ENCODE measurements at places on chromosomes 6 and 20.

GRCh38 chr6:135909737-135910387, 58.4 kb downstream of the PDE7B start:
- DNase-seq = no peak

DNA sequence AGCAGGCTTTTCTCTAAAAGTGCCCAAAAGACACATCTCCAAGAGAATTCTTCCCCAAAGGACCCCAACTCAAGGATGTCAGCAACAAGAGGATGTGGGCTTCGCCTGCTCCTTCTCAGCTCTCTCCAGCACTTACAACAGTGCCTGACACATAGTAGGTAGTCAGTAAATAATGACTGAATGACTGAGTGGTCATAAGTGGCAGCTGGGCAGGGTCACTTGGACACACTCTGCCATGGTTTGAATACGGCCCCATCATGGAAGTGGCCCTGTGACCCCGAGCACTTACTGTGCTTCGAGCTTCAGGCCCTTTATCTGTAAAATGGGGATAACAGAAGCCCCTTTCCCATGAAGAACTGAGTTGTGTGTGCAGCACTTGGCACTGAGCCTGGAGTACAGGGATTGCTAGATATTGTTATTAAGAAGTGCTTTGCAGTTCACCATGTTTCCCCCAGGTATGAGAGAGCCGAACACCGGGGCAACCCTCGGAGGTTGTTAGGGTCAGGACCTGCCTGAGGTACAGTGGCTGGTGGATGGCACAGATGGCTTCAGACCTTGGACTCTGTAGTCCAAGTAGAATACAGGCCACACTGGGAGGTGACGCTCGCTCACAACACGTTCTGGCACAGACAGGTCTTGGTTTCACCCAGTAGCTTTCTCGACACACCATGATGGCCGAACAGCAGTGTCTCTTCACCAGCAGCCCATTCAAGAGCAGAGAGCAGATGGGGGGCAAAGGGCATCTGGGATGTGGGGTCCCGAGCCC, 56.0 kb downstream of the NOL4L start:
- DNase-seq = no peak

- DNase-seq = no peak
Observed at GRCh38 chr6:14925025-14925698, 320.7 kb upstream of the JARID2 start.

- no peak for DNase-seq
Observed at GRCh38 chr6:157944983-157945931, 36.4 kb upstream of the SYNJ2 start.

DNA sequence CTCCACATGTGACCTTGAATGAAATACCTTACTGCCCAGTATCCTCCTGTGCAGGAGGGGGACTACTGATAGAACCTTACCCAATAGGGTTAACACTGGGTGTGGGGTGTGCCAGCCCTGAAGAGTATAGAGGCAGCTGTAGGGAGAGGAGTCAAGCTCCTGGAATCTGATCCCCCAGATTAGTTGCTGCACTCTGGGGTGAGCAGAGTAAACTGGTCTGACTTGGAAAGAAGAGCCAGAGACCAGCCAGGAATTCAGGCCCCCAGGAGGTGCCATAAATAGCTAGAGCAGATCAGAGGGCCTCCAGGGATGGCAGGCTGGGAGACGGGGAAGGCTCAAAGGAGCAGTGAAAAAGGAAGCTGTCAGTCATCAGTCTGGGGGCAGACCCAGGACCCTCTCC, 3.5 kb upstream of the APOBEC2 start:
- DNase-seq = no peak

GRCh38 chr6:5190507-5190906, 70.2 kb downstream of the LYRM4 start:
- DNase-seq = no peak

DNA sequence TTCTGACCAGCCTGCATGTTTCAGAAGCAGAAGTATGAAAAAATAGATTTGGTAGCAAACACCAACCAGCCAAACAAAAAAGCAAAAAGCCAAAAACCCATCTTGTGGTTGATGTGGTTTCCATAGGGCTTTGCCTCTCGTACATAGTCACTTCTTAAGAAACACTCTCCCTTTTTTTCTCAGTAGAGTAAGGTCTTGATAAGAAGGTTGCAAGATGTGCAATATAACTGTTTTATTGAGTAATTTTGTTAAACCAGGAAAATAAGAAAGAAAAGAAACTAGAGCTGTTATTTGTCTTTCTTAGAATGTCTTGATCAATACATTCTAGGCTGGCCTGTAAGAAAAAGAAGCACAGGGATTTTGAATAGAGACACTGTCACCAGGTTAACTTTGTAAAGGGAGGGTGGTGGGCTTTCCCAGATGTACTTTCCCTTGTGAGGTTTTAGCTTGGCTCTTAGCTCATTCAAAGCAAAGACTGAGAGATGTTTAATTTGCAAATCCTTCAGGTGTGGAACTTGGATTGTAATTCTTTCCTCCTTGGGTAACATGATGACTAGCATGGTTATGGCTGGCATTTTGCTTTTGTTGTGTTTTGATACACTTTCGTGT, 49.7 kb downstream of the AKAP12 start:
- no peak for DNase-seq

DNA sequence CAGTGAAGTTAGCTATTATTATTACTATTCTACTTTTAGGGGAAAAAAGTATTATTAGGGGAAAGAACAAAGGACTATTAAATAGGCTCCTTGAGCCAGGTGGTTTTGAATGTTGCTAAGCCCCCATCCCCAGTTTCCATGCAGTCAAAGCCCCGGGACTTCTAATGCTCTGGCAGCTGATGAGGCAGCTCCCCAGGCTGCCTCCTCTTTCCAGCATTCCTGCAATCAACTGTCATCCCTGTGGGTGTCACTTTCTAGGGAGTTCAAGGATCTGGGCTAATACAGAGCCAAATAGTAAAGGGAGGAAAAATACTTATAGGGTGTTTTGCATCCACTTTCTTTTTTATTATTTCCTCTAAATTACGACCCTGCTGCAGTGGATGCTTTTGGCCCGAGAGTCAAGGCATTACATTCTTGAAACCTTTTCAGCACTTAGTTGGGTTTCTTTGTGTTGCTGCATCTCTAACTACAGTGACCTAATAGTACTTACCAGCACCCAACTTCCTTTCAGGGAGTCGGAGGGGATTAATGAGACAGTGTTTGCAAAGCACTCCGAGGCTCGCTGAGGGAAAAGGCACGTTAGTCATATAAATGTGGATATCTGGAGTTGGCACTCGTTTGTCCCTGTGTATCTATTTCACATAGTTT, 303.9 kb upstream of the MAP3K7 start:
- DNase-seq = no peak

DNA sequence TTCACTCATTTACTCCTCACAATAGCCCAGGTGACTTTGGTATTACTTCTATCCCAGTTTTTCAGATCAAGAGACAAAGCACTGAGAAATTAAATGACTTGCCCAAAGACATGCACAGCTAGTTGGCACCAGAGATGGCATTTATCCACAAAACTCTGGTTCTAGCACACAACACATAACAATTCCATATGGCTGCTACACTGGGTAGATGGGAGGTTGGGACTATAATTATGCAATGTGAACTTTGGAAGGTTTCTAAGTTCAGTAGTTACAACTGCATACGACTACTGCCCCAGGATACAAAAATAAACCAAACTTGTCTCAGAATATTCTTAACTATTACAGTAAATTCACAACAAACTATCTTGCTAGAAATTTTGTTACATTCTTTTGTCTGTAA, 54.2 kb upstream of the MLIP start:
- DNase-seq = no peak

DNA sequence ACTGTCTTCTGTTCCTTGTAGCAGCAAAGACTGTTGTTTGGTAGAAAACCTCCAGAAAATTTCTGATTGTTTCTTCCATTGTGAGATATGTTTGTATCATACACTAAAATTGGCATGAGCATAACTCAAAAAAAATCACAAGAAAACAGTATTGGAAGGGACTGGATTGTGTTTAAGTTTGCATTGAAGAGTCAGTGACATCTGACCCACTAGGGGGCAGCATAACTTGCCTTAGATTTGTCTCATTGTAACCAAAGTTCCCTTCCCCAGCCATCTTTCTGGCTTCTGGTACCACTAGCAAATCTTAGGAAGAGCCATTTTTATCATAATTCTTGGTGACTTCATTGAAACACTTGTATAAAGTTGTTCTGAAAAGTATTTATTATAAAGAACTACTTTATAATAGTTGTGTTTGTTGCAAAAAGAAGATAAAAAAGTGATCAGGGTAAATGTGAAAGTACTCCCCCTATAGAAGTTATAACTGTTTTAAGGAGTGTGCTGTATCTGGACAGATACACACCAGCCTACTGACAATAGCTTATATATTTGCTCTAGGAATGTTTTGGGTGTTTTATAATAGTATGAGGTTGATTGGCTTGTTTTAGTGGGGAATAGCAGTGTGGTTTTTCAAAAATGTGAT, 7.7 kb downstream of the CSTF1 start:
- DNase-seq = no peak

GRCh38 chr6:152093711-152094110, 286.2 kb downstream of the ESR1 start:
- no peak for DNase-seq

- DNase-seq = no peak
Observed at GRCh38 chr6:100186552-100186951, 192.5 kb upstream of the MCHR2 start.

- DNase-seq = no peak
Observed at GRCh38 chr20:21017528-21018085, 88.6 kb downstream of the LINC00237 start.

- no peak for DNase-seq
Observed at GRCh38 chr6:46296586-46296985, 125.8 kb upstream of the ENPP5 start.

GRCh38 chr20:37941332-37941731, 38.4 kb downstream of the VSTM2L start:
- DNase-seq = no peak

- DNase-seq = no peak
Observed at GRCh38 chr6:108383981-108384380, 89.1 kb downstream of the AFG1L start.

- DNase-seq = no peak
Observed at GRCh38 chr6:13528232-13528631, 40.8 kb upstream of the GFOD1 start.

- peak; percentile 64 for DNase-seq
Observed at GRCh38 chr20:38260378-38261053, at the start of gene KIAA1755. Gene KIAA1755 (minus strand): TSS chr20:38260735. CDS start chr20:38260500, 235 bp downstream.

DNA sequence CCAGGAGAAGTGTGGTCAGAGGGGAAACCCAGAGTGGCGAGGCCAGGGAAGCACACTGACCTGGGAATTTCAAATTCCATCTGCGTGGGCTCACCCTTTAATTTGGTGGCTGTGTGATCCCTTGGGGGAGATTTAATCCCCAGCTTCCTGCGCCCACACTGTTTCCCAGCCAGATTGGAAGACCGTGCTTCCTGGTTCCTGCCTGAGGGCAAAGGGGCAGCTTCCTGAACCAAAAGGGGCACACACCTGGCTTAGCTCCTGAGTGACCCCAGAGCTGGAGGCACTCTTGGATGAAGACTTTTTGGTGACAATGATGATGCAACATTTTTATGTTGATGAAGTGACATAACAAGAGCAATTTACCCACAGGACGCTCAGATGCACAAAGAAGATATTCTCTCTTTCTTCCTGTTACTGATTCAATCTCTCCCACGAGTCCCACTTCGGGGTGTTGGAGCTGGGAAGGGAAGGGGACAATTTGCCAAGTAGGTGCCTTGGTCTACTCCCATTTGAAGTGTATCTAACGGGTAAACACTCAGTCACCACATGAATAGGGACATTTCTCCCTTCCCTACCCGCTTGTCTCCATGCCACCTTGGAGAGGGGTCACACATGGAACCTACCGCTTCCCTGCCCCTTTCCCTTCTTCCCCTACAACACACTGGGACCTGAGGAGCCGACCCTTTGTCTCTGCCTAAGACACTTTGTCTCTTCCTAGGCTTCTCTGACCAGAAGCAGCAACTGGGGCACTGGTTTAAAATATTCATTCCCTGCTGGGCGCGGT, 28.6 kb upstream of the CDKN1A start:
- no peak for DNase-seq

DNA sequence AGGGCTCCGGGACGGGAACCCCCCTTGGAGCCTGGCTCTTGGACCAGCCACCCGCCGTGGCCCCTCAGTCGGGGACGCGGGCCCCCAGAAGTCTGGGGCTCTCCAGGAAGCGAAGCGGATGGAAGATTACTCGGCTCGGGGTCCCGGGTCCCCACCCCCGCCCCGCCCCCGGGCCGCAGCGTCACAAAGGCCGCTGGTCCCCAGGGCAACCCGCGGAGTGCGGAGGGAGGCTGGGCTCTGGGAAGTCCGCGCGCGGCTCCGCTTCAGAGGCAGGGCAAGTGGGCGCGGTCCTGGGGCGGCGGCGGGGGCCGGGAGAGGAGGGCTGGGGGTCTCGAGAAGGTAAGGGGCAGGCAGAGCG, at the start of gene FNDC11:
FNDC11 (plus strand) TSS at position 227 of the 358 bp plus-strand sequence. CDS start 1,505 bp downstream, outside the sequence.
- no peak for DNase-seq

GRCh38 chr6:134607411-134607810, 289.5 kb upstream of the SGK1 start:
- no peak for DNase-seq

GRCh38 chr6:130632277-130632676, 194.9 kb upstream of the SMLR1 start:
- DNase-seq = no peak

GRCh38 chr6:45002390-45003105, 325.6 kb upstream of the RUNX2 start:
- DNase-seq = no peak

GRCh38 chr20:15544742-15545141, 1028.5 kb downstream of the KIF16B start:
- DNase-seq = no peak

- DNase-seq = no peak
Observed at GRCh38 chr6:81838031-81838430, 85.5 kb upstream of the TENT5A start.

DNA sequence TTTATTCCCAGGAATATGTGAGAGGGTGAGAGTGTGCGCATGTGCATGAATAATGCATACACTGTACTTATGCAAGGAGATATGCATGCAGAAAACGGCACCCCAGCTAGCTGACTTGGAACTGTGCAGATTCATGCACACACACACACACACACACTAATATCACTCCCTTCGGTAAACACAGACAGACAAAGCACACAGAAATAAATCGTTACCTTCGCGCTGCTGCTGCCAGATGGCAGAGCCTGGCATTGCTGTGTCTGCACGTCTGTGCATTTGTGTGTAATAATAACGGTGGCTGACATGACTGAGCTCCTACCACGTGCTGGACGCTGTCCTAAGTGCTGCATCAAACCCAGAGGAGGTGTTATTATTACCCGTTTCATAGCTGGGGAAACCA, 36.8 kb downstream of the PREX1 start:
- DNase-seq = no peak

DNA sequence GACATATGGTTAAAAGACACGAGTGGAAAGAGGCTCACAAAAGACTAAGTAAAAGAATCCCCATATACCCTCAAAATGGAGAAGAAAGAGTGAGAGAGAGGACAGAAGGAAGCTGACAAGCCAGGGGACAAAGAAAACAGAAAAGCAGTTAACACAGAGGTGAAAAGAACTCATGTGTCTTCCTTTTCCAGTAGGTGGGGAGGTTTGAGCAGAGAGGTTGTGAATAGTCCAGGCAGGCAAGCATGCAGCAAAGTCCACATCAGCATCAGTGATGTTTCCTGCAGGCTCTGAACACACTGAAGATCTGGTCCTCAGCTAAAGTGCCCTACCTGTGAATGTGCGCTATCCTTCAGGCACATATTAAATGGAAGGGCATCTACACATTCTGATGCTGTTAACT, 196.5 kb upstream of the IRAK1BP1 start:
- no peak for DNase-seq
